ENCODE measurements at places on chromosomes 16 and 17.

- DNase-seq, result no peak
Measured at GRCh38 chr17:69716556-69716955, 302.1 kb downstream of the MAP2K6 start.

DNA sequence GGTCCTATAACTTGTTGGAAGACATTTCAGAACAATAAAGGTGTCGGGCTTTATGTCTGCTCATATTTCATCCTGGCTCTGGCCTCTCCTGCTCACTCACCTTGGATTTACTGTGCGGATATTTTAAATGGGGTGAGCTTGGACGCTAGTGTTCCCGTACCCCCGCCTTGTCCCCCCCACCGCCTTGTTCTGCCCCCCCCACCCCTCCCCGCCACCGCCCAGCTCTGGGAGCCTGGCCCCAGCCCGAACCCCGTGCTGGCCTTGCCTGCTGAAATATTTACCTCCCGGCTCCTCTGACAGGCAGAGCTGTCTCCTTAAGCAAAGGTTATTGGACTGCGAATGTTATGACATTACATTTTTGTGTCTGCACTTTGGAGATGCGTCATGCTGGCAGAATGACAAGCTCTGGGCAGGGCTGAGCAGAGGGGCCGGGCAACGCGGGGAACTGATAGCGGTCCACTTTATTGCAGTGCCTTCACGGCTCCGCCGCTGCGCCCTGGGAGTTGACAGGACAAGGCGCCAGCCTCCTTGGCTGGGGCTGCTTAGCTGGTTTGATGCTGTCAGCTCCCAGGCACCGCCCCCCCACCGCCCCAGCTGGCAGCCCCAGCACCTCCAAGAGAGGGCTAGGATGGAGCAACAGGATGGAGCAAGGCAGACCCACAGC lies 222.5 kb upstream of the GSE1 start:
- peak; percentile 53 for DNase-seq

- DNase-seq, result peak; percentile 24
Measured at GRCh38 chr16:53945996-53946395, 242.0 kb downstream of the FTO start.

- DNase-seq, result no peak
Measured at GRCh38 chr16:11768849-11769248, 26.2 kb upstream of the TXNDC11 start.

GRCh38 chr16:22661161-22661647 lies 150.5 kb downstream of the NPIPB5 start:
- no peak for DNase-seq

DNA sequence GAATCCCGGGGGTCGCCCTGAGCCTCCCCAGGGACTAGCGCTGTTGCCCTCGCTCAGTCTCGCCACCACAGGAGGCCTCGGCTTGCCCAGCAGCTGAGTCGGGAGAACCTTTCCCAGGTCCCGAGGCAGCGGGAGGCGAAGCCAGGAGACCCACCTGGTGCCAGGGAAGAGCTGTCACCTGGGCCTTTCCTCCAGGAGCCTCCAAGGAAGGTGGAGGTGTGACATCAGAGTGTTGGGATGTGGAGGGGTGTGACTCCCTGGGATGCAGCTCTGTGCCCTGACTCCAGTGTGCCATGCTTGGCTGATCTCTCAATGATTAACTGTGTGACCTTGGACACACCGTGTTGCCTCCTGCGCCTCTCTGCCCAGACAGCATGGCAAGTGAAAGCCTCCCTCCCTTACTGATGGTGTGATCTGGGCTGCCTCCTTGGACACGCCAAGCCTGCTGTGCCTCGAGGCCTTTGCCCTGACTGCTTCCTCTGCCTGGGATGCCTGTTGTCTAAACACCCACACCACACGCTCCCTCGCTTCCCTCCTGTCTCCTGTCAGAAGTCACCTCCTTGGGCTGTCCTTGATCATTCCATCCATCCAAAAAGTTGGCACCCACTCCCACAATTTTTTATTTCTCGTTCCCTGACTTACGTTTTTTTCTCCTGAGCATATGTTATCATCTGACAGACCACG lies 88.0 kb downstream of the CMIP start:
- no peak for DNase-seq

DNA sequence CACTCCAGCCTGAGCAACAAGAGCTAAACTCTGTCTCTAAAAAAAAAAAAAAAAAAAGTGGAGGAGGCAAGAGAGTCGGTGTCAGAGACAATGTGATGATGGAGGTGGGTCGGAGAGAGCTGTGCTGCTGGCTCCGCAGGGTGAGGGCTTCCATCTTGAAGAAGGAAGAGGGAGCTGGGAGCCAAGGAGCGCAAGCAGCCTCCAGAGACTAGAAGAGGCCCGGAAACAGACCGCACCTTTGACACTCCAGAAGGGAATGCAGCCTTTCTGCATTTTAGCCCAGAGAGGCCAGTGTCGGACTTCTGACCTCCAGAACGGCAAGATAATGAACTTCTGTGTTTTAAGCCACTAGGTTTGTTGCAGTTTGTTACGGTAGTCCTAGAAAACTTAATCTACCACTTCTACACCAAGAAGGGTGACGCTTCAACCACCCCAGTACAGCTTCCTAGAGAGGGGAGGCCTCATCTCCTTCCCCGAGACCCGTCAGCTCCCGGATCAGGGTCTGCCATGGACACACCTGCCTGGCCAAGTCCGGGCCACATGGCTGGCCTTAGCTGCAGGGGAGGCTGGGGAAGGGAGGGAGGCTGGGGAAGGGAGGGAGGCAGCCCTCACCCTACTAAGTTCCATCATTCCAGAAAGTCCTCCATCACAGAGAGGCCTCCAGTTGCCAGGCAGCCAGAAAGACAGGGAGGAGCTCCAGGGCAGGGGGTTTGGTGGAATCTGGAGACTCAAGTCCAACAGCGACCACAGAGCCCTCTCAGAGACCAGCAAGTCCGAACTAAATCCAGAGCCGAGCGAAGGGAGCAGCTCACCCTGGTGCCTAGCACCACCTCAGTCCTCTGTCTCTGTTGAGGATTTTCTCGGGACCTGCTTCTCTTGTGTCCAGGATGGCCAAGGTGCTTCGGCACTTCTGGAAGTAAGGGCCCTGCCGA lies 13.2 kb upstream of the RBFOX3 start:
- no peak for DNase-seq

DNA sequence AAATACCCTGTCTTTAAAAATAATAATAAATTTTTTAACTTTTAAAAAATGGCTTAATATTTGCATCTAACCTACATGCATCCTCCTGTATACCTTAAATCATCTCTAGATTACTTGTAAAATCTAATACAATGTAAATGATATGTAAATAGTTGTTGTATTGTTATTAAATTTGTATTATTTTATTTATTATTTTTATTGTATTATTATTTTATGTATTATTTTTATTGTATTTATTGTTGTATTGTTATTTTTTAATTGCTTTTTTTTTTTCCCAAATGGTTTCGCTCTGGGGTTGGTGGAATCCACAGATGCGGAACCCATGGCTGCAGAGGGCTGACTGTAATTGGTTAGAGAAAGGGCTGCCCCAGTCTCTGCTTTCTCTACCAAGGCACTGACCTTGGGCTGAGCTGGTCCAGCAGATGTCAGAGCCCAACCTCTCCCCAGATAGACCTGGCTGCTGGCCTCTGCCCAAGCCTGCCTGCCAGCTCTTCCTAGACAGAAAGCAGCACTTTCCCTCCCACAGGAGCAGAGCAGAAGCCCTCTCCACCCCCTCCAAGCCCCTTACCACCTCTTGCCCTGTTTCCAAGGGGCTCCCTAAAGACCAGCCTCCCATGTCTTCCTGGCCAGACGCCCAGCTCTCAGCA lies 183.8 kb downstream of the GSG1L start:
- DNase-seq, result peak; percentile 13

- DNase-seq, result no peak
Measured at GRCh38 chr17:1697681-1698080, 12.5 kb downstream of the TLCD2 start.

DNA sequence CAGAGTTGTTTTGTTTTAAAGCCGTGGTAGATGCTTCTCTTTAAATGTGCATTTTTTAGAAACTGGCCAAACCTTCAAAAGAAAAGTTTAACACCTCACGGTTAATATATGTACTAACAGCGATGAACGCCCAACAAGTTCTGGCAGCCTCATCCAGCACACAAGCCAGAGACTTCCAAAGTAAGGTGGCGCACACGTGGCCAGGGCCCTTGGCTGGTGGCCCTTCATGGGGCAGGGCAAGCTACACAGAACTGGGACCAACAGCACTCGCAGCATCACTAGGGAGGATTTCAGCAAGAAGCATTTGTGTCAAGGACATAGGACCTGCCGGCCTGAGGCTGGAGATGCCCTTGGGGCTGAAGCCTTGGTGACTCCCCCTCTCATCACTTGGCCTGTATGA lies 23.4 kb downstream of the CYB5D2 start:
- no peak for DNase-seq

GRCh38 chr16:14329727-14330350 lies 258.7 kb downstream of the MRTFB start:
- peak; percentile 47 for DNase-seq

GRCh38 chr17:80645706-80646325 lies 101.2 kb downstream of the RPTOR start:
- DNase-seq, result no peak

DNA sequence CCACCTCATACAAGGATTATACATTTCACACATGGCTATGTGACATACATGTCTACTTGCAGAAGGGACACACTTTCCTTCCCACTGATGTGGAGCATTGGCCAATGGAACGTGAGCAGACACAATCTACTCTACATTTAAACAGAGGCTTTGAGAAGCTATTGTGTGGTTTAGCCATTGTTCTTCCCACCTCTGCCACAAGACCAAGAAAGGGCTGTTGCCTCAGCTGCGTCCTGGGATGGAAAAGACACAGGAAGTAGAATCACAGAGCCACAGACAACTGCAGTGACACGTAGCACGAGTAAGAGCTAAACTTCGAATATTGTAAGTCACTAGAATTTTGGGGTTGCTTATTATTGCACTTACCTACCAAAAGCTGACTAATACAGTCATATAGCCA lies 33.3 kb downstream of the PRKCB start:
- DNase-seq, result no peak
